Activated CD4-positive, alpha-beta memory T cell treated with anti-CD3 and anti-CD28 coated beads, Interleukin-2, amount 10 ng/mL, durations not matched to agents 7 days and 5 days (primary cell): ENCODE measurements at places on chromosomes 3 and 15. TPM values are rescaled to one million over a fixed set of nuclear protein-coding genes. Genes with fewer than 3 reads are reported as not detected.

SERINC4 gene
- 0.18 TPM for total RNA-seq

SPTSSB gene
- not detected for total RNA-seq

RETNLB gene
- not detected for total RNA-seq

ZMYND10 gene
- 1.7 TPM for total RNA-seq

SLC51A gene
- not detected for total RNA-seq

CCNB2 gene
- 92.5 TPM for total RNA-seq

PLA2G4D gene
- not detected for total RNA-seq

DAZL gene
- not detected for total RNA-seq

CEP70 gene
- total RNA-seq: 9.0 TPM

DNA sequence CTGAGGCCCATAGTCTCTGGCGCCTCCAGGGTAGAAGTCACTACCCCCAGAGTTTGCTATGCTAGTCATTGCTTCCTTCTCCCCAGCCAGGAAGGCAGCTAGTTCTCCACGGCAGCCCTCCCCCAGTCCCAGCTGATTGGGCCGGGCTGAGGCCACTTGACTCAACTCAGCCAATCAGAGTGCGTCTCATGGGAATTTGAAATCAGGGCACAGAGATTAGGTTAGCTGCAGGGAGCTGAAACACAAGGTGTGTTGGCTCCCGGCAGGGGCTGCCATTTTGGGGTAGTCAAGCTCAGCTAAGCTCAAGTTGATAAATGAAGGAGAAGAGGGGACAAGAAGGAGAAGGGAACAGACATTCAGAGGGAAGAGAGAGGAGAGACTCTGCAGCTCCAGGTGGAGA lies 32.8 kb downstream of the LINGO1 start:
- no peak for DNase-seq

DNA sequence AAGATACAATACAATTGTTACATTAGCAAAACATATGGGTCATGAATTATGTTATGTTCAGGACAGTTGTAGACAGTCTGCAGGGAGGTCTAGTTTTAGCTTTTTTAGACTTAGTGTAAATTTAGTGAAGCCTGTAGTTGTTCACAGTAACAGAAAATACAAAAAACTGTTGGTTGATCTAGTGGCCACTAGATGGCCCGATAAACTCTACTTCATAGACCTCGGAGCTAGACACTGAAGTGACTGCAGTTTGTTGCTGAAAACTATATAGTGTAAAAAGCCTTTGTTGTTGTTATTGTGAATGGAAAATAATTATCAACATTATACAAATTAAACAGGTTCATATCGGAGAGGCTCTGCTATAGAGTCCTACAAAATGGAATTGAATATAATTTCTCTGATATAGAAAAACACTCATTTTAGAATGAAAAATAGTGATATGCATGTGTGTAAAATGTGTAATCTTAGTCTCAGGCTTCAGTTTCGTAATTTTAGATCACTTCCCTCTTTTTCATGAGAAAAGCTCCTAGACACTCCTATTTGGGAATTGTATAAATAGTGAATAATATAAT lies 18.3 kb downstream of the MAGEL2 start:
- DNase-seq: no peak

GRCh38 chr3:180253283-180253682 lies 216.5 kb upstream of the PEX5L start:
- DNase-seq: no peak

DNA sequence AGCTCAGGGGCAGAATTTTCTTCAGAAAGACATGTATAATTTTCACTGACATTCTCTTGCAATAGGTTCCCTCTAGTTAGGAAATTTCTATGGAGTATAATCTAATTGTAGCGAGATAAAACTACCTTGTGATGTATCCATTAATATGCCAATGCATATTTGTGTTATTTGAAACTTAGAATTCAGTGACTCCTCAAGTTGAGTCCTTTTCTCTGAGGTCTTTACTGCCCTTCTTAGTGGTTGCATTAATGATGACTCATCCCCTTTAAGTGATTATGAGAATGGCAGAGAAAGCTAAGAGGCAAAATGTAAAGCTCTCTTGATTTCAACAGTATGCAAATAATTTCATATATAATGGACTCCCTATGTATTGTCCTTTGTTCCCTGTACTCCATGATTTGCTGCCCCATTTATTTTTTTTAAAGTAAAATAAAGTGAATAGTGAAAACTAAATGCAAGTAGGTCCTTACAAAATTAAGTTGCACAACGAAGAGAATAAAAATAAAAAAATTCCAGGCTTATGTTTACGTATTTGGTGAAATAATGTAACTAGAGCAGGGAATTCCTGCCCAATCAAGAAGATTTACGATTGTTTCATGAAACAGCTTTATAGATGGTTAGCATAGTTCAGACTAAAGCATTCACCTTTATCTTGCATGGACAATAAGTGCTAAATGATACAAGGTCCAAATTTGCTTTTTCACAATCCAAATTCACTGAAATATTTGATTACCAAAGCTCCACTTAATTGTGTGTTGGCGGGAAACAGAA lies 78.1 kb downstream of the ZPLD1 start:
- DNase-seq: no peak

DNA sequence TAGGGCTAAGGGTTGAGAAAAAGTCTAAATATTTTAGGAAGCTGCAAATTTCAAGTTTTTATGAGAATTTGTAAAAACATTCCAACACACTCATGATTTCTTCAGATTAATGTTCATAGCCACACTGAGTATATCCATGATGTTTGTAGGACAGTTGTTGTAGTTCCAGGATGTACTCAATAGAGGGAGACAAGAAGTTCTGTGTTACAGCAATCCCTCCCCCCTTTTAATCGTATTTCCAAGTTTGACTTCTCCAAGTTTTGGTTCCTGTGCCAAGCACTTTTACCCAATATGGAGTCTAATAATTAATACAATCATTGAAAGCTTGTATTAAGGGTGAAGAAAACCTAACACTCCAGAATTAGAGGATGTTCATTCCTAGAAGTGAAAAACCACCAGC lies 143.4 kb downstream of the FEZF2 start:
- DNase-seq: no peak

GRCh38 chr3:40162616-40163015 lies 146.9 kb upstream of the EIF1B start:
- no peak for DNase-seq

GRCh38 chr3:184129012-184129411 lies 6.1 kb upstream of the EIF2B5 start:
- DNase-seq: peak; percentile 24

GRCh38 chr3:101634591-101635196 lies 42.2 kb downstream of the ZBTB11 start:
- no peak for DNase-seq

DNA sequence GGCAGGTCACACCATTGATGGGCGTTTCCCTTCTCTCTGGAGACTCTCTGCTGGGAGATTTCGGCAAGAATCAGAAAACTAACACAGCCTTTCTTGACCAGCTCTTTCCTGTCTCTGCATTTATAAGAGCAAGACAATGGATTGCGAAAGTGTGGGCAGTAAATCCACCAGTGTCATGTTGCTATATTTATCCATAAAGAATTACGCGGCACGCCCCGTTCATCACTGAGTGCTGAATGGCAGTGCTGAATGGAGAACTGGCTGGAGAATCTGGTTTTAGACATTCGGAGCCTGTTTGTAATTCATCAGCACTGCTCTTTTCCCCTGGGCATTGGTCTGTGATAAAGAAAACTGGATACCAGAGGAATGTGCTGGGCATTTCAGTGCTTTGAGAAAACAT lies 2.0 kb upstream of the CEMIP start:
- no peak for DNase-seq

DNA sequence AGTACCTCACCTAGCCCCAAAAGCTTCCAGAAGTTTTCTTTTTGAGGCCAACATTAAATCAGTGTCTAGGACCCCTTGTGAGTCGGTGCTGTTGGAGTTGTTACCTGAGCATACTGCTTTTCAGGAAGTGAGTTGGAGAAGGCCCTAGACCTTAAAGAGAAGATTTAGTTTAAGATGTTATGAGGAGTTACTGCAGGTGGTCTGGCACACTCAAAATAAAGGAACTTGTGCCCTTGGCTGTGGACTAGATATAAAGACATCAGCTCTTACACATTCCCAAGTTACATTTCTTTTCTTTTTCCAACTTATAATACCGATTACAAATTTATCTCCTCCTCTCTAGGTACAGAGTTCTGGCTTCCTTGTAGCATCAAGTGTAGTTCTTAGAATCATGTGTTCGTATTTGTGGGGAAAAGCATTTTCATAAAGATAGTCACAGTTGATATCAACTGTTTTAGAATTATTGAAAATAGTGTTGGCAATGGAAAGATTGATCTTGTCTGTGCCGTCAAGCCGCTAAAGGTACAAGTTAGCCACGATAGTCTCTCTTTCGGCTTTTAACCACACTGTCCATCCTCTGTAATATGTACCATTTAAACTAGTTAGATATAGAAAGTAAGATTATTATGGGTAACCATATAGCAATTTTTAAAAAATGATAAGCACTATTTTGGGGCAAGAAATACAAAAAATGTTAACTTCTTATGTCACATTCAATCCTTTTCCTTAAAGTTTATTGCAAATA lies 8.6 kb downstream of the ZIC1 start:
- no peak for DNase-seq

DNA sequence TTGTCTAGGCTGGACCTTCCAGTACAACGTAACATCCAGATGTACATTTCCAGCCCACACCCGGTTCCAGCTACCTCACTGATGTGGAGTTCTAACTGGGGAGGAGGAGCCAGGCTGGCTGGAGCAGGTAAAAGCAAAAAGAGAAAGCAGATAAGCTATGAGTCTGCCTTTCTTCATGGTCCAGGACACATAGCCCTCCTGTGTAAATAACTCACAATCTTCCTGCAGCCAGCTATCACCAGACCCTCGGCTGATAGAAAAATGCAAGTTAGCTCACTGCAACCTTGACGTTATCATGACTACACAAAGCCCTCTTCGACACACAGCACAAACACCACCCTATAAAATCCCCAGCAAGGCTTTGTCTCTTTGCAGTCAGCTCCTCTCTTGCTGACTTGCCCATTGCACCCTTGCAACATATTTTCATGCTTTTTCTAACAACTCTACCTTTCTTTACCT lies 20.5 kb upstream of the ELP6 start:
- no peak for DNase-seq

DNA sequence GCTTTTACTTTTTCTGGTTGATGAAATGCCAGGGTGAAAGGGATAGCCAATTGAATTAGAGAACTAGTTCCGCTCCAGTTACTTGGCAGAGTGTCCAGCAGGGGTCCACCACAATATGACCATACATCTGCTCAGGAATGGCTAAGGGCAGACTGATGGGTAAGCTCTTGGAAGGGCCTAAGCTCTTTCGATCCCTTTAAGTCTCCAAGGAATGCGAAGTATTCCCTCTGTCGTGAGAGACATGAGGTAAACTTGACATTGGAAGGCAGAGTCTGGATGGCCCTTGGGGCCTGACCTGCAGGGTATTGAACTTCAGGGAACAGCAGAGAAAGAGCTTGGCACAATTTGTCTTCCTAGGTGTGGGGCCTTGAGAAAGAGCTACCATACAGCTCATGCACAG lies 805.8 kb downstream of the PLOD2 start:
- no peak for DNase-seq
